ENCODE measurements at places on chromosomes 13 and 19. TPM values are rescaled to one million over a fixed set of nuclear protein-coding genes. Genes with fewer than 3 reads are reported as not detected.

DNA sequence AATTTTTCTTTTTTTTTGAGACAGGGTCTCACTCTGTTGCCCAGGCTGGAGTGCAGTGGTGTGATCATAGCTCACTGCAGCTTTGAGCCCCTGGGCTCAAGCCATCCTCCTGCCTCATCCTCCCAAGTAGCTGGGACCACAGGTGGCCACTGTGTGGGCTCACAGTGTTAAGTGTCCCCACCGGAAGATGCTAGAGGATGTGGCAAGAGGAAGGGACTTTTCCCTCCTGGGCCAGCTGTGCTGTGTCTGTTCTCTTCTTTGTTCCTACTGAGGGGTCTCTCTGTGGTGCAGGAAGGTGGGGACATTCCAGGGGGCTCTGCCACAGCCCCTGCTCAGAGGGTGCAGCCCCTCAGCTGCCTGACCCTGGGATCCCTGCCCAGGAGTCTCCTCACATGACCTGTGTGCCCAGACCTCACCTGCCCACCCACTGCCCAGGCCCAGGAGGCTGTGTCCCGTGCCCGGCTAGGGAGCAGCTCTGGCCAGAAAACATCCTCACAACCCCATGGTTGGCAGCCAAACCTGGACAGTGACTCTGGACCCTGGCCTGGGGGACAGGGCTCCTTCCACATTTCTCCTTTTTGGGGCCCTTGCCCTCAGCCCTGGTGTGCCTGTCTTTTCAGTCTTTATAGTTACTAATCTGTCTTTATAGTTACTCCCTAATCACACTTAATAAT lies 14.4 kb upstream of the ANKRD10 start:
- DNase-seq = no peak

DNA sequence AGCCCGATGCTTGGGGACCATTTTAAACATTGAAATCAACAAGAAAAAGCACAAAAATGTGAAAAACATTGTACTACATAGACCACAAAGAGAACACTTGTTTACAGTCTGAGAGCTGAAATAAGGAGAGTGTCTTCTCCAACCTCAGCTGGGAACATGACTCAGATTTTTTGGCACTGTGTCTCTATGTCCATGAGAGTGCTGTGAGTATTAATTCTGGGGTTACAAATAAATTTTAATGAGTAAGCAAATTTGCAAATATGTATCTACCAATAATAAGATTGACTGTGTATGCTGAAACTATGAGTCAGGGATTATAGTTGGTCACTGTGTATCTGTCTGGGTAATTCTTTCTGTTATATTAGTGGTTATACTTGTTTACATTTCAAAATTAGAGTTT lies 174.0 kb downstream of the DCT start:
- DNase-seq = no peak

- DNase-seq = no peak
Measured at GRCh38 chr13:80386002-80386401, 45.1 kb upstream of the SPRY2 start.

GRCh38 chr19:13844130-13844631 lies 32.8 kb upstream of the NANOS3 start:
- no peak for DNase-seq

DNA sequence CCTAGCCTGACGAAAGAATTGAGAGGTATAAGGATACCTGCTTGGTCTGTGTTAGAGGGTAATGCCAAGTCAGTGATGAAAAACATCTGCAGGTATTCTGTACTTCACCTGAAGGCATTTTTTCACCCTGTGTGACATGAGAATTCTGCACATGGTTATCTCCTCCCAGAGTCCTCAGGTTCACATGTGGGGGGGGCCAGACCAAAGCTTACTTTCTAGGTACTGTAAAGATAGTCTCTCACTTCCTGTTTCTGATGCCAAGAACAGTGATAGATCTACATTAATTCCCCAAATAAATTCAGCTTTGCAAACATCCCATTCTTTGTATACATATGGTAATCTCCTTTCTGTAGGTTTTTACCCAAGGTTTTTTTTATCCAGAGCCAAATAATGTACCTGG lies 53.4 kb downstream of the GPC6 start:
- no peak for DNase-seq

DNA sequence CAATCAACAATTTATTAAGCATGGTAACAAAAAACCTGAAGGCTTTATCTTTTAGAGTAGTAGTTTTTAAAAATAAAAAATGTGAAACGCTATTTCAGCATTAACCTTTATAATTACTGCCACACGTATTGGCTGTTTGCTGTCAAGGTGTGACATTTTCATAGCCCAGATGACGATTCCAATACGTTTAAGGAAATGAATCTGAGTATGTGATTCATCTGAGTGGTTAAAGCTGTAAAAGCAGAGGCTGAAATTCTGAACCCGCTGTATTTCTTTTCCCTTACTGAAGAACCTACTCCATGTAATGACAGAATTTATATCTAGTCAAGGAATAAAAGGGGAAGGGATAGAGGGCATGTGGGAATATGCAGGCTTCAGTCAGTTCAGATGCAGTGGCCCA lies 166.0 kb downstream of the LMO7 start:
- no peak for DNase-seq

DNA sequence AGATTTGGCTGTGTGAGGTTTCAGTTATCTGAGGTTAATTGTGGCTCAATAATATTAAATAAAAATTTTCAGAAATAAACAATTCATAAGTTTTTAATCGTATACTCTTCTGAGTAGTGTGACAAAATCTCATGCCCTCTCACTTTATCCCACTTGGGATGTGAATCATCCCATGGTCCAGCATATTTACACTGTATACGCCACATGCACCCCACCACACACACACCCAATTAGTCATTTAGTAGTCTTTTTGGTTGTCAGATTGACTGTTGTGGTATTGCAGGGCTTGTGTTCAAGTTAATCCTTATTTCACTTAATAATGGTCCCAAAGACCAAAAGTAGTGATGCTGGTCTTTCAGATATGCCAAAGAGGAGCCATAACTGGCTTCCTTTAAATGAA lies 66.4 kb upstream of the PCDH9 start:
- no peak for DNase-seq

- DNase-seq = peak; percentile 89
Measured at GRCh38 chr19:50414864-50415660, 3.7 kb upstream of the SPIB start.

- DNase-seq = no peak
Measured at GRCh38 chr19:13016245-13016627, 21.0 kb downstream of the NFIX start.

DNA sequence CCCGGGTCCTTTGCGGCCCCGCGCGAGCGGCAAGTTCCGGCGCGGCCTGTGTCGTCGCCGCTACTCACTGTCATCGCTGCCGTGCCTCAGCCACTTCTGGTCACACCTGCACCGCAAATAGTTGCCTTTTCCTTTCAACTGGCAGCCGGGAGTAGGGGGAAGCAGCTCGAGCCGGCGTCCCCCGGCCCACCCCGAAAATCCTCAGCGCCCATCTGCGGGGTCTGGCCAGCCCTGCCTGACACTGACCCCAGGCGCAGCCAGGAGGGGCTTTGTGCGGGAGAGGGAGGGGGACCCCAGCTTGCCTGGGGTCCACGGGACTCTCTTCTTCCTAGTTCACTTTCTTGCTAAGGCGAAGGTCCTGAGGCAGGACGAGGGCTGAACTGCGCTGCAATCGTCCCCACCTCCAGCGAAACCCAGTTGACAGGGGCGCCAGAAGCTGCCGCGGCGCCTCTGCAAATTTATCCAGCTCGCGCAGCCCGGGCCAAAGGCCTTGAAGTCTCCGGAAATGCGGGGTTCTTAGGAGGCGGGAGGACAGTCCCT lies 1.7 kb downstream of the PDX1 start:
- no peak for DNase-seq

DNA sequence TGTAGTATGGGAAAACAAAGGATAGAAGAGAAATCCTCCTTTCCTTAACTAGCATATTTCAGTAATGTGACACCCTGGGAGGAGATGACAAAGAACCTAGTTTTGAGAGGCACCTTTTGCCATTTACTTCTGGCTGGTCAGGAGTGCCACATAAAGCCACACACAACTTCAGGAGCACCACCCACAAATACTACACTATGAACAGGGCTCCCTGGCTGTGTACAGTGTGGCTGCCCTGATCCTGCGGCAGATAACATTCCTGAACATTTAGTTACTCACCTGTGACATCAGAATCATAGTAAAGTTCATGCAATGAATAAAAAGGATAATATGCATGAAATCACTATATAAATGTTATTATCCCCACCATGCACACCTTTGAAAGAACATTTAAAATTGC lies 17.4 kb upstream of the IRS2 start:
- DNase-seq = no peak

GRCh38 chr13:89199138-89199537 lies 1528.0 kb downstream of the SLITRK5 start:
- DNase-seq = no peak

- DNase-seq = no peak
Measured at GRCh38 chr13:96651598-96651997, 342.7 kb downstream of the OXGR1 start.

DNA sequence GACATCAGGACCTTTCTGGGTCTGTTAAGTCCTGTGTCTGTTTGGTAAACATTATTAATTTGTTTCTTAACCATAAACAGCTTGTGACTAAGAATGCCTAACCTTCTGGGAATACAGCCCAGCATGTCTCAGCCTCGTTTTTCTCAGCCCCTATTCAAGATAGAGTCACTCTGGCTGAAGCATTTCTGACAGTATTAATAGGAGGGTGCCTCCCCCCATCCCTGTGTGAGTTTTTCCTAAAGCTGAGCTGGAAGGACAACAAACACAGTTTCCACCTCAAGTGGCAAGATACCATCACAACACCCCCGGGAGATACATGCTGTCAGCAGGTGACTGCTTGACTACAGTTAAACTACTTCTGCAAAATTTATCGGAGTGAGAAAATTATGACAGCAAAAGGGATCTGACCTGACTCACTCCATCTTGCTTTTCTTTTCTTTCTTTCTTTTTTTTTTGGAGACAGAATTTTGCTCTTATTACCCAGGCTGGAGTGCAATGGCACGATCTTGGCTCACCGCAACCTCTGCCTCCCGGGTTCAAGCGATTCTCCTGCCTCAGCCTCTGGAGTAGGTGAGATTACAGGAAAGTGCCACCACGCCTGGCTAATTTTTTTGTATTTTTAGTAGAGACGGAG lies 59.3 kb upstream of the ABCC4 start:
- DNase-seq = no peak

DNA sequence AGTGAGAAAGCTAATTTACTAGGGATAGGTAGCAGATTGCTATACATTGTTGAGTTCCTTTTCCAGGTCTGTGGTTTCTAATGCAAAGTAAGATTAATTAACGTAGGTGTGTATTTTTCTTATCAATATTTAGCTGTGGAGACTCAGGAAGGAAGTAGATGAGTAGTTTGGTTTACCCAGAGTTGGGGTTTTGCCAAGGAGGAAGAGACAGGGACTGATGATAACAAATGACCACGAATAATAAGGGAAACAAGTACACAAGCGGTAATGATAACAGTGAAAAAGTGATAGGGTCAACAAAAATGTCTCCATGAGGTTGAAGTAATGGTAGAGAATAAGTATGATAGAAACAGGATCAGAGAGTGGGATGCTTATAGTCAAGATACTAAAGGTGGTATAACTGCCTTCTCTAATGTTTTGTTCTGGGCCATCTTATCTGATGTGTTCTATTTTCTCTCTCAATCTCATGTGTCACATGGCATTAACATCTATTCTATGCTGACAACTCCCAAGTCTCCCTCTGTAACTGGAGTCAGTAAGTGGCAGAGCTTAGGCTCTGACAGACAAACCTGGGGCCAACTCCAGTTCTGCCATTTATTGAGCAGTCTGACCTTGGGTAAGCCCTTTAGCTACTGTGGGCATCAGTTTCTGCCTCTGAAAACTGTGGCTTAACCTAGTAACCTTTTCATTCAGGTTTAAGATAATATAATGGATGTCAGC lies 8.8 kb downstream of the OBI1 start:
- no peak for DNase-seq

DNA sequence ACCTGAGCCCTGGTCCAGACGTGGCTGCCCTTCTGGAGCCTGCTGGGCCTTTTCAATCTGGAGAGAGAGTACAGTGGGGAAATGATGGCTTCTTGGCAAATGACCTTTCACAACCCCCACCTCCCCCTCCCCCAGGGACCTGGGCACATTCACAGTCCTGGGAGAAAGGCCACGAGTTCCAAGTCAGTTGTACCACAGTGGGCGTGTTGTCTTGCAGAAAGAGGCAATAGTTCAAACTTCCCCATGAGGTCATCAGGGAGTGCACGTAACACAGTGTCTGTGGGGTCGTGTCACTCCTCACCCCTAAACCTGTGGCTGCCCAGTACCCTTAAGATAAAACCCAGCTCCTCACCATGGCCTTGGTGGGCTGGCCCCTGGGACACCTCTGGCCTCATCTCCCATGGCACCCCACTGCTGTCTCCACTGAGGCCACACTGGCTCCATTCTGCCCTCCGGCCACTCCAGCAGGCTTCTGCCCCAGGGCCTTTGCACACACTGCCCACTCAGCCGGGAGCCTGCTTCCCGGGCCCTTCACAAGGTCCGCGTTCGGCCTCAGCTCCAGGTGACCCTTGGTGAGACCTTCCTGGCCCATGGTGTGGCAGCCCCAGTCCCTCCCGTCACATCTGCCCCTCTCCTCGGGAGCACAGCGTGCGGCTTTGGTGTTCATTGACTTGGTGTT lies 13.3 kb downstream of the PLIN4 start:
- no peak for DNase-seq

Gene SIAH3
- 0.42 TPM for total RNA-seq

Gene FUT6
- not detected for total RNA-seq

Gene TEX29
- total RNA-seq = 0.50 TPM

Gene SPRY2
- 106 TPM for total RNA-seq

Gene GIPR
- total RNA-seq = 0.96 TPM

Gene CAMSAP3
- total RNA-seq = 13.7 TPM

Gene ZBTB32
- not detected for total RNA-seq
